Stimulated activated CD8-positive, alpha-beta memory T cell treated with anti-CD3 and anti-CD28 coated beads, Interleukin-2, amount 100 ng/mL, for 48 hours (primary cell): ENCODE measurements at places on chromosomes 11 and 22.

GRCh38 chr11:35717043-35717442, 54.5 kb downstream of the TRIM44 start:
- no peak for DNase-seq

- no peak for DNase-seq
Measured at GRCh38 chr11:84212468-84213390, 926.6 kb upstream of the CCDC90B start.

GRCh38 chr22:31647066-31647465, 14.9 kb downstream of the PISD start:
- DNase-seq = no peak

GRCh38 chr22:25554238-25554671, 10.2 kb upstream of the GRK3 start:
- no peak for DNase-seq

GRCh38 chr11:35298369-35298768, 121.0 kb downstream of the SLC1A2 start:
- DNase-seq = no peak

- DNase-seq = no peak
Measured at GRCh38 chr11:10893714-10894151, 35.9 kb upstream of the ZBED5 start.

DNA sequence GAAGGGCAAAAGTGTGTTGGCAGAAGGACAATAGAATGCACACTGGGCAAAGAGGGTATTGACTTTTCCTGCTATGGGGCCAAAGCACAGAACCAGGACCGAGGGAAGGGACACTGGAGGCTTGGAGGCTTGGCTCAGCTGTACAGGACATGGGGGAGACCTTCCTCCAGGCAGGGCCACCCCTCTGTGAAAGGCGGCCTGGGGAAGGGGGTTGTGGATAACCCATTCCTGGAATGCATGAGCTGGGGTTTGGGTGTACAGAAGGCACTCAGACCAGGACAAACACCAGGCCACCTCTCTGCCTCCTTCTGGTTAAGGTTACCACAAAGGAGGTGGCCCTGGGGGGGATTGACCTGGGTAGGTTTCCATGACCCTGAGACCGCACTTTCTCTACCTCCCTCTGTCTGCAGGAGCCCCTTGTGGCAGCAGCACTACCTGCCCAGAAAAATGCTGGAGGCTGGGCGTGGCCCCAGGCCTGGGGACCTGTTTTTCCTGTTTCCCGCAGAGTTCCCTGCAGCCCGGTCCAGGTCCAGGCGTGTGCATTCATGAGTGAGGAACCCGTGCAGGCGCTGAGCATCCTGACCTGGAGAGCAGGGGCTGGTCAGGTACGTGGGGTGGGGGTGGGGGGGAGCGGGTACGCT, 9.6 kb downstream of the P2RY2 start:
- DNase-seq = no peak

- DNase-seq = no peak
Measured at GRCh38 chr11:60950933-60951605, 907 bp downstream of the SLC15A3 start.

DNA sequence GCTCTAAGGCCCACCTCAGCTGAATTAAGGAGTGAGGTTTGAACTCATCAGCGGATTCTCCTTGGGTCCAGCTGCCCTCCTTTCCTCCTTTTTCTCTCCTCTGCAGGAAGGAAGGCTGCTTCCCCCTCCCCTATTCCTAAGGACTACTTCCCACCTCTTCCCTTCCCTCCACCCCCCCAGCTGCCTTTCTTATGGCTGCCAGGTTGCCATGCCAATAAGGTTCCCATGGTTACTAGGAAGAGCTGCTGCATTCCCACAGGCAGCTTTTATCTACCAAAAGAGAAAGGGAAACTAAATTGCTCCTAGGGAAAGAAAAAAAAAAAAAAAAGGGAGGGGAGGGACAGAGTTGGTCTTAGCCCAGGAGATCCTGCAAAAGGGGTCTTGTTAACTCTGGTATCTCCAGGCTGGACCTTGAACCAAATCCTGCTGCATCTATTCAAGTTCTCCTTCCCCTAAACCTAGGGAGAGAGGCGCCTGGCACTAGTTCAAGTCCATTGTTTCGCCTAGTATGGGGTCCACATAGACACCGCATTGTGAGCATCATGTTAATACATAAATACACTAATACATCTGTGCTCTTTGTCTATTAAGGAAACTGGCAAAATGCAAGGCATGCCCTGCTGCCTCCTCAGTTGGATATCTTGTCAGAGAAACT, 21.2 kb upstream of the FEZ1 start:
- no peak for DNase-seq

- DNase-seq = no peak
Measured at GRCh38 chr11:65482306-65482850, 16.5 kb upstream of the MALAT1 start.

GRCh38 chr22:37525073-37525745, 6.0 kb upstream of the CARD10 start:
- no peak for DNase-seq

- no peak for DNase-seq
Measured at GRCh38 chr11:75338516-75339208, 12.8 kb downstream of the ARRB1 start.

- no peak for DNase-seq
Measured at GRCh38 chr11:1559111-1559951, 12.7 kb downstream of the DUSP8 start.

- DNase-seq = no peak
Measured at GRCh38 chr11:57071829-57072228, 83.1 kb downstream of the OR5AK2 start.

GRCh38 chr11:2774173-2775082, 74.6 kb upstream of the KCNQ1OT1 start:
- no peak for DNase-seq

DNA sequence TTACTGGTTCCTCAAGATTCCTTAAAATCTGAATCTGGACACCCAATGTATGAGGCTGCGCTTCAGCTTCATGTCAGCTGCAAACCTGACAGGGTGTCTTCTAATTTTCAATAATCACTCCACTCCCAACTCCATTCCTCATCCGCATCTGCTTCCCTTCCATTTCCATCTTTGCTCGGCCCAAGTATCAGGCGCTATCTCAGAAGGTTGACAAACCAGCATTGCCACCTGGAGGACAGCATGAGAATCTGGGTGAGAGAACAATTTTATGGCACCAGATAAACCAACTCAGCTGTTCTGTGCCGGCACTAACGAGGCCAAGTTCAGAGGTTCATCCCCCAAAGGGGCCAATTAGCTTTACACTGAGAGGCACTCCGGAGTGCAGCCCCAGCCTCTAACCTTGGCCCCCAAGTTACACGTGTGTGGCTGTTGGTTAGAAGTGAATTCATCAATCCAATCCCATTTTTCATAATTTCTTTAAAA, 79.1 kb upstream of the LMO2 start:
- peak; percentile 3 for DNase-seq

GRCh38 chr22:20439928-20440575, 2.4 kb upstream of the SCARF2 start:
- no peak for DNase-seq

GRCh38 chr11:66530927-66531709, 14.7 kb downstream of the ZDHHC24 start:
- DNase-seq = no peak

- no peak for DNase-seq
Measured at GRCh38 chr11:114395736-114396135, 4.6 kb downstream of the C11orf71 start.

- no peak for DNase-seq
Measured at GRCh38 chr11:16001044-16001568, 355.2 kb downstream of the SOX6 start.

GRCh38 chr11:73192272-73192671, 25.8 kb upstream of the P2RY2 start:
- no peak for DNase-seq

- no peak for DNase-seq
Measured at GRCh38 chr11:9688716-9689511, 25.0 kb downstream of the SWAP70 start.

GRCh38 chr11:35267504-35267903, 128.5 kb downstream of the CD44 start:
- DNase-seq = no peak
